NCI-H1930 (cell line): ENCODE measurements at places on chromosomes 12 and 14.

GRCh38 chr12:1920436-1920835 lies 2.0 kb upstream of the CACNA2D4 start:
- no peak for DNase-seq

DNA sequence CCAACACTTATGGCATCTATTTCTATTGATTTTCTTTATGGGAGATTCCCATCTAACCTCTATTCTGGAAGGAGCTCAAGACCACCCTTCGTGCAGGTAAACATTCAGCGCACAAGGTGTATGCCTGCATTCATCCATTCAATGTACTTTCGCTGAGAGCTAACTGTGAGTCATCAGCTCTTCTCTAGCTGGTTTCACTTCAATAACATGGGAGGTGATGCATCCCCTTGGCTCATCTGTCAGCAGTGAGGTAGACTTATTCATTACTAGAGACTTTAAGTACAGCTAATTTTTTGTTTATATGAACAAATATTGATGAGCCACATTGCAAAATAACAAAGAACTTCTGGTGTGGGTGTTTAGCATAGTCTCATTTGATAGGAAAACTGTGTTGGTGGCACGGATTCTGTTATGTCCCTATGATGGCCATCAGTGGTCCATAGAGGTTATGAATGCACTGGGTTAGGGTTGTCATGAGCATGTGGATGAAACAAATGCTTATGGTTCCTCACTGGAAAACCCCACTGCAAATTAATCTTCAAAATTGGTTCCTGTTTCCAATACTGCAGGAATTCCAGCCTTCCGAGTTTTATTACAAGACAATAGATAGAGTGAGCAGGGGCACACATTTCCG lies 1151.0 kb downstream of the BCL11B start:
- DNase-seq, result no peak

DNA sequence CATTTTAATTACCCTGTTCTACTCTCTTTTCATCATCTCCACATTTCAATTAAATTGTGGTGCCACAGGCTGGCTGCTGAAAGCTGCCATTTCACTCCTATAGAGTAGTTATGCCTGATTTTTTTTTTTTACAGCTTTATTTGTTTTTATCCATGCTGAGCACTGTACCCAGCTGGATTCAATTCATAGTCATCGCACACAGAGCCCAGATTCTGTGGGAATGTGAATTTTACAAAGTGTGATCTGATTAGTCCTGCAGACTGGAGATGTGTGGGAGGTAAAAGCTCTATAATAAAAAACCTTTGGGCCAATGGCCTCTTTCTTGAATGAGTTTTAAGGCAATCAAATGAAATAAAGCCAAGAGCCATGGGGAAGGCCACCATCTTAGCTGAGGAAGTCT lies 190.2 kb downstream of the ANO4 start:
- no peak for DNase-seq

GRCh38 chr14:61219673-61220072 lies 61.5 kb downstream of the TMEM30B start:
- no peak for DNase-seq

GRCh38 chr12:28890664-28891063 lies 258.4 kb upstream of the FAR2 start:
- no peak for DNase-seq

DNA sequence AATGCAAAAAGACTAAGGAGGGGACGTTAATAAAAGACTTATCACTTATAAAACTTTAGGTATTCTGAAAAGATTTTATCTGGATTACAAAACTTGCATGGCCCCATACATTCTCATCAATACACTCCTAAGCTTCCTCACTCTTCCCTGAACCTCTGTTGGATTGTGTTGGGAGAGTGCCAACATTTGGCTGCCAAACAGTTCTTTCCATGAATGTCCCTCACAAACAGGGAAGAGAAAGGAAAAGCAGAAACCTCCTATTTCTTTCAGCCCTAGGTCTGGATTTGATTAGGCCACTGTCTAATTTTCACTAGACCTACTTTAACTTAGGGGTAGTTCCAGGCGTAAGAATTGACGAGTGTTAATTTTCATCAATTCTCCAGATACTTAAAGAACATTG lies 11.7 kb downstream of the PTHLH start:
- DNase-seq, result no peak

GRCh38 chr12:42639556-42639955 lies 50.0 kb upstream of the PRICKLE1 start:
- DNase-seq, result no peak

- DNase-seq, result no peak
These were observed 60.0 kb downstream of the CHGA start for GRCh38 chr14:92982956-92983355.

DNA sequence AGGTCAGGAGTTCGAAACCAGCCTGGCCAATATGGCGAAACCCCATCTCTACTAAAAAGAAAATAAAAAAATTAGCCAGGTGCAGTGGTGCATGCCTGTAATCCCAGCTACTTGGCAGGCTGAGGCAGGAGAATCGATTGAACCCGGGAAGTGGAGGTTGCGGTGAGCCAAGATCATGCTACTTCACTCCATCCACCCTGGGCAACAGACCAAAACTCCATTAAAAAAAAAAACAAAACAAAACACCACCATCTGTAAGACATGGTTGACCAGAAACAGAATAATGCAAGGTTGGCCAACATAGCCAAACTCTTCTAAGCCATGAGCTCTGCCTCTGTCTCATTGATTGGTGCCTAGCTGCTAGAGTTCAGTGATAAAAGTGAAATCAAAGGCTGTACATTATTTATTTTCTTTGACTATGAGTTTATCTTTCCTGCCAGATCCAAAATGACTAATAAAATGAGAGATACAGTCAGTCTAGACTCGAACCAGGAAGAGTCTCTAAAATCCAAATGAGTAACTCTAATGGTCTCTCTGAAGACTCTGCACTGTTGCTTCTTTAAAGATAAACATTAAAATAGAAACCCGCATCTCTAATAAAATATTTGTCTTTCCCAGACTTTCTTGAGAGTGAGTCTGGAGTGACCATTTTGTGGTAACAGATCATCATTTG lies 404.7 kb downstream of the DAD1 start:
- no peak for DNase-seq

DNA sequence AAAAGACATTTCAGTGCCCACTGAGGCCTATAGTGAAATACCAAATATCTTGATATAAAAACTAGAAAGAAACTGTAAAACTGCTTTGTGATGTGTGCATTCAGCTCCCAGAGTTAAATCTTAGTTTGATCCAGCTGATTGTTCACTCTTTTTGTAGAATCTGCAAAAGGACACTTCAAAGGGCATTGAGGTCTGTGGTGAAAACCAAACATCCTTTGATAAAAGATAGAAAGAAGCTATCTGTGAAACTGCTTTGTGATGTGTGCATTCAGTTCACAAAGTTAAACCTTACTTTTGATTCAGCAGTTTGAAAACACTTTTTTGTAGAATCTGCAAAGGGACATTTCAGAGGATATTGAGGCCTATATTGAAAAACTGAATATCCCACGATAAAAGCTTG lies 290.7 kb upstream of the ALG10B start:
- no peak for DNase-seq

GRCh38 chr12:43098766-43099550 lies 453.0 kb downstream of the ADAMTS20 start:
- no peak for DNase-seq

GRCh38 chr14:76778546-76779215 lies 17.4 kb downstream of the VASH1 start:
- no peak for DNase-seq

GRCh38 chr14:20667957-20668356 lies 16.4 kb upstream of the RNASE4 start:
- no peak for DNase-seq

- no peak for DNase-seq
These were observed 341.2 kb upstream of the NAV3 start for GRCh38 chr12:77489331-77489970.

DNA sequence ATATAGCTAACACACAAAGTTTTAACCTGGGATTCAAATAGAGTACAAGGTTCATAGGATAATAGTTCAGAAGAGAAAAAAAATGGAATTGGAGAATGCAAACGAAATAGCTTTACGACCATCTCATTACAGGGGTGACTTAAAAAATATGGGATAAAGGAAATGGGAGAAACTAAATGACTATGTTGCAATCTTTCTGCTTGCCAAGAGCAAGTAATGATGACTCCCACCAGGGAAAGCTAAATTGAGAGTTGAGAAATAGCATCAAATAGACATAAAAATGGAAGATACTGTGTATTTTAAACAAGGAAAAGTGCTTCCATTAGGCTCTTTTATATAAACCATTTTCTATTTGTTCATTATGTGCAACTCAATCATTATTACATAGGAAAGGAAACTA lies 155.7 kb upstream of the ATXN7L3B start:
- no peak for DNase-seq

DNA sequence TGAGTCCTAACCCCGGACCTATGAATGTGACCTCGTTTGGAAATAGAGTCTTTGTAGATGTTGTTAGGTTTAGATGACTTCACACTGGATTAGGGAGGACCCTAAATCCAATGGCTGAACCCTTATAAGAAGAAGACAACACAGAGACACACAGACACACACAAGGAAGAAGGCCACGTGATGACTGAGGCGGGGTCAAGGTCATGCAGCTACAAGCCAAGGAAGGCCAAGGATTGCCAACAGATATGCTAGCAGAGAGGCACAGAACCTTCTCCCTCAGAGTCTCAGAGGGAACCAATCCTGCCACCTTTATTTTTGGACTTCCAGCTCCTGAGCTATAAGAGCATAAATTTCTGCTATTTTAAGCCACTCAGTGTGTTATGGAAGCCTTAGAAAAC lies 31.8 kb downstream of the LTBP2 start:
- DNase-seq, result no peak

GRCh38 chr14:89283327-89284060 lies 133.5 kb downstream of the FOXN3 start:
- no peak for DNase-seq
